ENCODE measurements at places on chromosomes 5 and 9.
A peak's percentile ranks its signal among the peaks of the same experiment; 100 is the strongest.

DNA sequence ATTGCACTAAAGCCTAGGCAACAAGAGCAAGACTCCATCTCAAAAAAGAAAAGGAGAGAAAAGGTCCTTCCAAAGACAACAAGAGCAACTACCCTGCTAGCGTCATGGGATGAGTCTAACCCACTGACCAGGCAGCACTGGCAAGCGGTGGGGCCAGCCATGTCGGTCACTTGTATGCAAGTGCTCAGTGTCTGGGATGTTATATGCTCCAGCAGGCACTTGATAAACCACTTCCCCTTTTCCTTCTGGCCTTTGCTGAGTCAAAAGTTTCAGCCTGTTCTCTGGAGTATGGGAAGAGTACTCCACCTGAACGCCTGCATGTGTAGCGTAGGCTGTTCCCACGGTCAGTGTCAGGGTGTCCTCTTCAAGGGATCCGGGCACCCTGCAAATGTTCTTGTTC, 9.2 kb upstream of the MXD3 start:
- DNase-seq: no peak

DNA sequence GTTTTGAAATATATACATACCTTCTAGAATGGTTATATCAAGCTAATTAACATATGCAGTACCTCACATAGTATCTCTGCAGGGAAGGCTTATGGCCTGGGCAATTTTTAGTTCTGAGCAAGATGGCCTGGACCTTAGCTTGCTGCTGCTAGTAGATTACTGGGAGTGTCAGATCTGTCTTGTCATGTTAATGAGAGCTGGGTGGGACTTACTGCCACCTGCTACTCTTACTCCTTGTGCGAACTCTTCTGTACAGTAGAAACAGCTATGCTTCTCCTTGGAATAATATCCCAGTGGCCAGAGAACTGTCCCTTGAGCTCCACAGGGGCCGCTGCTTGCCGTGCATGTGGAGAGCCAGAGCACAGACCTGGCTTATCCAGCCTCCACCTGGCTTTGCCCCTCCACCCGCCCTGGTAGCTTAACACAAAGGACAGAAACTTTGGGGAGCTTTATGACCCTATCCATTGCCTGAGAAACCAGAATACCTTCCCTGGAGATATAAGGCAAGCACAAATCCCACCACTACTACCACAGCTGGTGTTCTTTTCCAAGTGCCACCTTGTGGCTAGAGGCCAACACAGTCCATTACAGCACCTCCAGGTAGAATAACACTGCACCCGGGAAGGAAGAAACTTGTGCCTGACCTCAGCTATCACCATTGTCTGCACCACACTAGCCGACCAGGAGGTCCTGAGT, 74.4 kb upstream of the RUSC2 start:
- DNase-seq: no peak

DNA sequence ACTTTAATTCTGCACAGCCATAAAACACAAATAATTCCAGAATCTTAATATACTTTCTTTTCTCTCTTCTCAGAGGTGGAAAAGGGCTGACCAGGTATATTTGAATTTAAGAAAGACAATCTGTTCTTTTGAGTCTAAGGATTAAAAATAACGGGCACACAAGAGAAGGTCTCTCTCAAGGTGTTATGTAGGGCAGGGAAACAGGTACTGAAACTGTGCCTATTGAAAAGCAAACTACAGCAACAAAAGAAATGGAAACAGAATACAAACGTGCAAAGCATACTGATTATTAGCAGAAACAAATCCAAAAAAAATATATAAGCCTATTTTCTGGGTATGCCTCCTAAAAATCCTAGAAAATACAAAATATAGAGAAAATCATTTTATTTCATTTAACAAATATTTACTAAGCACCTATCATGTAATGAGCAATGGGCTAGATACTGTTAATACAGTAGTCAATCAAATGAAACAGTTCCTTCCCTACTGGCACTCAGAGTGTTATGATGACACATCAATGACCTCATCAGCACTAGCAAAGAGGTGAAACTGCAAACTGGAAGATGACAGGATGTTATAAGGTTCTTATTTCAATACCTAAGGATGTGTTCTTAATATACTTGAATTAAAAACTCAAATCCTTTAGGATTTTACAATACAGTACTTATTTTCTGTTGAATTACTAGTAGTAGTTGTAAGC, 87.7 kb downstream of the AUH start:
- no peak for DNase-seq

GRCh38 chr5:31280210-31280609, 86.7 kb downstream of the CDH6 start:
- no peak for DNase-seq

DNA sequence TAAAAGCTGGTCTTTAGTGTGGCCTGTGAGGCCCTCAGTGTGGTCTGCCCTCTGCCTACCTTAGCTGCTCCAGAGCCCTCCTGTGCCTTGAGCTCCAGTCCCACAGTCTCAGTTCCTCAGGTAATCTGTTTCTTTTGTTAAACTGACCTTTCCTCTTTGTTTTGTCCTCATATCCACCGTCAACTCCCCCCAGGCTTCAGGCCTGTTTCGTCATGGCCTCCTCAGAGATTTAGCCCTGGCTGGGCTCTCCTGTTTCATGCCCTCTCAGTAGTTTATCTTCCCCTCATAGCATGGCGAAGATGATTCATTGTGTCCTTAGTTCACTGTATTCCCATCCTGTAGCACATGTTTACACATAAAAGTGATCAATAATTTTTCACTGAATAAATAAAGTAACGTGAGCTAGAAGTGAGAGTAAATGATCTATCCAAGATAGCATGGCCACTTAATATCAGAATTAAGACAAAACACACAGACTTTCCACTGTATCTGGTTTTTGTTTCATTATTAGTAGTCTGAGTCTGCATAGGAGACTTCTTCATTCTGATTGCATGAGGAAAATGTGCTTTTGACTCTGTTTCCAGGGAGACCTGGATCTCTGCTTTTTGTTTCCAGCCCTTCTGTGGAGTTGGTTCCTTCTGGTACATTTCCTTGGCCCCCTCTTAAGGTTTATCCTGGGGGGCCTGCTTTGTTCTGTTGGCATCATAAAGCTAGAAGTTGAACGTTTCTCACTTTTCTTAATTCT, 70.5 kb downstream of the SNX24 start:
- DNase-seq: no peak

DNA sequence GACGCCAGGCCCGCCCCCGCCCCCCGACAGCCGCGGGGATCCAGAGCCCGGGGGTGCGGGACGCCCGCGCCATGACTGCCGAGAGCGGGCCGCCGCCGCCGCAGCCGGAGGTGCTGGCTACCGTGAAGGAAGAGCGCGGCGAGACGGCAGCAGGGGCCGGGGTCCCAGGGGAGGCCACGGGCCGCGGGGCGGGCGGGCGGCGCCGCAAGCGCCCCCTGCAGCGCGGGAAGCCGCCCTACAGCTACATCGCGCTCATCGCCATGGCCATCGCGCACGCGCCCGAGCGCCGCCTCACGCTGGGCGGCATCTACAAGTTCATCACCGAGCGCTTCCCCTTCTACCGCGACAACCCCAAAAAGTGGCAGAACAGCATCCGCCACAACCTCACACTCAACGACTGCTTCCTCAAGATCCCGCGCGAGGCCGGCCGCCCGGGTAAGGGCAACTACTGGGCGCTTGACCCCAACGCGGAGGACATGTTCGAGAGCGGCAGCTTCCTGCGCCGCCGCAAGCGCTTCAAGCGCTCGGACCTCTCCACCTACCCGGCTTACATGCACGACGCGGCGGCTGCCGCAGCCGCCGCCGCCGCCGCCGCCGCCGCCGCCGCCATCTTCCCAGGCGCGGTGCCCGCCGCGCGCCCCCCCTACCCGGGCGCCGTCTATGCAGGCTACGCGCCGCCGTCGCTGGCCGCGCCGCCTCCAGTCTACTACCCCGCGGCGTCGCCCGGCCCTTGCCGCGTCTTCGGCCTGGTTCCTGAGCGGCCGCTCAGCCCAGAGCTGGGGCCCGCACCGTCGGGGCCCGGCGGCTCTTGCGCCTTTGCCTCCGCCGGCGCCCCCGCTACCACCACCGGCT, 1.0 kb downstream of the FOXE1 start:
- DNase-seq: peak; percentile 77

- DNase-seq: no peak
Measured at GRCh38 chr5:22889720-22890119, 36.6 kb upstream of the CDH12 start.

- no peak for DNase-seq
Measured at GRCh38 chr5:60494144-60494543, 205.8 kb downstream of the DEPDC1B start.

DNA sequence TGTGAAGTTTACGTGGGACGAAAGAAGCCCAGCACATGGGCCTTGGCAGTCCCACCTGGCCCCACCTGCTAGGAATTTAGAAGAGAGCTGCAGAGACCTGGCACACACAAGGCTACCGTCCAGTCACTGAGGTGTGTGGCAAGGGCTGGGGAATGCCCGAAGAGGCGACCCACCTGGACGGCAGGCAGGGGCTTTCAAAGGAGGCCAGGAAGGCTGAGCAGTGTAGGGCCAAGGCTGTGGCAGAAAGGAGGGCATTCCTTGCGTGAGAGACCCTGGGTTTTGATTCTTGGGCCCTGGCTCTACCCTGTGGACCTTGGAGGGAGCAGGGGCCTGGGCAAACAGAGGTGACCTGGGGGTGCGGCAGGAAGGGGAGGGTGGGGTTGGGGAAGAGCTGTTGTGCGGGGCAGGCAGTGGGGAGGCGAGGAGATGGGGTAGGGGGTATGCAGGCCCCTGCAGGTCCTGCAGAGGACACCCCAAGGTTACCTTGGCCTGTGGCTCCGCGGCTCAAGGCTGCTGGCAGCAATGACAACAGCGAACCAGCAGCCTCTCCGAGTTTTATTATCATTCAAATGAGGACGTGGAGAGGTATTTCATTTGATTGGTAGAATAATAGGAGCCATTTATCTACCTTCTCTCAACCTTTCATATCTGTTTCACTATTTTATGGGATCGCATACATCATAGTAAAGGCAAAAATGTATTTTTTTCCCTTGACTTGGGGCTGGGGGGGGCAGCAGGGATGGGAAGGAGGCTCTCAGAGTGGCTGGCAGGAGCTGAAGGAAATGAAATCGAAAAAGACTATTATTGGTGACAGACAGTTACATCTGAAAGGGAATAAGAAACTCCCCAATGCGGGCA, 24.8 kb downstream of the TSPAN17 start:
- no peak for DNase-seq

- no peak for DNase-seq
Measured at GRCh38 chr5:581266-581665, 30.9 kb upstream of the CEP72 start.

GRCh38 chr5:115774684-115775083, 41.8 kb downstream of the CDO1 start:
- no peak for DNase-seq

DNA sequence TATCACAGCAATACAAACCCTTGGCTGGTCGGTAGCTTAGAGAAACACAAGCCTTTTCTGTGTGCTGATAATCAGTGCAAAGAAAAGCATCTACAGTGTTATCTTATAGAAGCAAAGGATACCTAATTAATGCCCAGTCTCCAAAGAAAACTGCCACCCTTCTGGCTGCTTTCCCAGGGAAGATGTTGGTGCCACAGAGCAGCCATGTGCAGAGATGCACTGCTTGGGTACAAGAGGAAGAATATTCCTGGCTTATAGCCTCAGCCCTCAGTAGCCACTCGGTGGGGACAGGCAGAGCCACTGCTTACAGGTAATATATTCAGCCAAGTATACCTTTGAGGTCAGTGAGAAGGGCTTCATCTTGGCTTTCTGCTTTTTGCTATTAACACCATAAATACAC, 185.3 kb downstream of the PCSK1 start:
- DNase-seq: no peak

- no peak for DNase-seq
Measured at GRCh38 chr5:36227046-36227445, 14.7 kb downstream of the NADK2 start.

DNA sequence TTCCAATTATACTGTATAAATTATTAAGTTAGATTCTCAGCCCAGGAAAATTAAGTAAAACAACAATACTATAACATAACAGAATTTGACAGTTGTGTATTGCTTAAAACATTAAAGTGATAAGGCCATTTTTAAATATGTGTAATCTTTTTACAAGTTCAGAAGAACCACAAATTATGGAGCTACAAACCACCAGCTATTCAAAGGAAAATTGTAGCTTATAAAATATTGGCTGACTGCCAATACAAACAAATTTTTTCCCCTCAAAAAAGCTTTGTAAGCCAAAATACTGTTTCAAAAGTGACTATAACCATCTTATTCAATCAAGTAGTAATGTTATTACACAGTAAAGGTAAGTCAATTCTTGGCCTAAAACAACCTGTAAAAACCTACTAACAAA, 21.9 kb downstream of the STRBP start:
- no peak for DNase-seq

DNA sequence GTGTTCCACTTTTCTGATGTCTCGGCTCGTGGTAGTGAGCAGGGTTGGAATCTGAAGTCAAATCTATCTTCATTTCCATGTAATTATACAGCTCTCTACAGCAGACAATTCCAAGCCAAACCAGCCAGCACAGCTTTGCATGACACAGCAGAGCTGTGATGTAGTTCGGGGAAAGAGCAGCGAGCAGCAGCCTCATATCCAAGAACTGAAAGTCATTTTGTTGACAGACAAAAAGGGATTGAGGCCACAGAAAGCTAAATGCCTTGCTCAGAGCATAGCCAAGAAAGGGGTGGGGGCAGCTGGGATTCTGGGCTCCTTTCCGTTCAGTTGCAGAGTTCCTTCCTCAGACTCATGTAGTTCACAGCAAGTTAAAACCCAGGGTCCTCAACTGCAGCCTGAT, 32.1 kb downstream of the LCP2 start:
- DNase-seq: no peak

DNA sequence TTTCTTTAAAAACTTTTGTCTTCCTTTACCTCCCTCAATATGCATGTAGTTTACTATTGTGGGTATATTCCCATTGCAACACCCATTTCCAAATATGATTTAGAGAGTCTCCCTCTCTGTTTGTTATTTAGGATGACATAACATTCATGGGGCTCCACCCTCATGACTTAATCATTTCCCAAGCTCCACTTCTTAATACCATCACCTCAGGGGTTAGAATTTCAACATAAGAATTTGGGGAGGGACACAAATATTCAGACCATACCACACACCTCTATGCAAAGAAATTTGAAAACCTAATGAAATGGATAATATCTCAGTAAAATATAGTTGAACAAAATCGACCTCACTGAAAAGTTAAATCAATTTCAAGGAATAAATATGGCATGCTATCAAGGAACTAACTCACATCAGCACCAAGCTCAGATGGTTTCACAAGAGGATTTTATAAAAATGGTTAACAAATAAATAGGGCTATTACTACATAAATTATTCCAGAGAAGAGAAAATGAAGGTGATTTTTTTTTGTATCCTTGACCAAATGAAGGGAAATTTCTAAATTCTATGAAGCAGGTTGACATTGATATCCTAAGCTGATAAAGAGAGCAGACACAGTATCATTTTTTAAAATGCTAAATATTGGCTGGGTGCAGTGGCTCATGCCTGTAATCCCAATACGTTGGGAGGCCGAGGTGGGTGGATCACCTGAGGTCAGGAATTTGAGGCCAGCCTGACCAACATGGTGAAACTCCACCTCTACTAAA, 20.2 kb upstream of the UBTD2 start:
- DNase-seq: no peak

Measured in naive thymus-derived CD8-positive, alpha-beta T cell (primary cell).